LHCN-M2 (cell line): ENCODE measurements at places on chromosomes 1 and 21. TPM values are rescaled to one million over a fixed set of nuclear protein-coding genes. Genes with fewer than 3 reads are reported as not detected.

Gene SLC2A1
- total RNA-seq: 244 and 317 TPM in 2 replicates

Gene NFIA
- total RNA-seq: 2.2 and 4.6 TPM in 2 replicates

GRCh38 chr21:45050797-45051489 is 23.4 kb upstream of the ADARB1 start:
- peak; percentile 91 for DNase-seq

Gene CHD5
- 0.06 TPM in 1 of 2 replicates, not detected in the other for total RNA-seq

Gene RIMKLA
- total RNA-seq: not detected in 2 replicates

DNA sequence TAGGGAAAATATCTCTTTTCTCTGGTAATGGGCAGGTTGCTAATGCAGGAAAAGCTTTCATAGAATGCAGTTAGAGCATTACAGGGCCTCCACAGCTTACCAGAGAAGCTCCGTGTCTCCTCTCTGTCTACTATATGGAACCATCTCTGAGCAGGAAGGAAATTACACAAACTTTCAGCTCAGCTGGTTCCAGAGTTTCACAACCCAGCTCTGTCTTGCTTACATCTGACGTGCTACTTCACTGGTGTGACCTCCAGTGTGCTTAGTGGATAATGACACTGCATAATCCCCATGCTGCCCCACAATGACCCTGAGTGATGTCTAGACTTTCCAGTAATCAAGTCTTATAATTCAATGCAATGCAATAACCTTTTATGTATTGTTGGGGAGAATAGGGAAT is 4.3 kb upstream of the FGGY start:
- peak; percentile 50 for DNase-seq

- DNase-seq: no peak
Observed at GRCh38 chr21:32094804-32095203, 184.0 kb downstream of the MIS18A start.

GRCh38 chr1:157233131-157233530 is 94.9 kb upstream of the ETV3 start:
- no peak for DNase-seq

Gene GNAT2
- not detected in 2 replicates for total RNA-seq

Gene CHIT1
- 2.4 and 3.9 TPM in 2 replicates for total RNA-seq

GRCh38 chr1:226223157-226223785 is at the start of gene MIXL1:
TSS of gene MIXL1 (plus strand) at chr1:226223664. CDS start at chr1:226223682, 18 bp downstream.
- DNase-seq: no peak

GRCh38 chr1:209457401-209458125 is 126.0 kb upstream of the CAMK1G start:
- DNase-seq: no peak

- DNase-seq: peak; percentile 23
Observed at GRCh38 chr1:3473381-3473844, 18.9 kb downstream of the ARHGEF16 start.

Gene SPRR1B
- total RNA-seq: not detected in 2 replicates

Gene GUCA2A
- total RNA-seq: not detected in 2 replicates

GRCh38 chr1:216997069-216997468 is 273.8 kb upstream of the ESRRG start:
- DNase-seq: no peak

Gene C4BPA
- not detected in 2 replicates for total RNA-seq

GRCh38 chr1:186849826-186850225 is 21.1 kb downstream of the PLA2G4A start:
- DNase-seq: no peak

GRCh38 chr21:46667741-46668380 is 32.4 kb downstream of the PRMT2 start:
- peak; percentile 70 for DNase-seq

DNA sequence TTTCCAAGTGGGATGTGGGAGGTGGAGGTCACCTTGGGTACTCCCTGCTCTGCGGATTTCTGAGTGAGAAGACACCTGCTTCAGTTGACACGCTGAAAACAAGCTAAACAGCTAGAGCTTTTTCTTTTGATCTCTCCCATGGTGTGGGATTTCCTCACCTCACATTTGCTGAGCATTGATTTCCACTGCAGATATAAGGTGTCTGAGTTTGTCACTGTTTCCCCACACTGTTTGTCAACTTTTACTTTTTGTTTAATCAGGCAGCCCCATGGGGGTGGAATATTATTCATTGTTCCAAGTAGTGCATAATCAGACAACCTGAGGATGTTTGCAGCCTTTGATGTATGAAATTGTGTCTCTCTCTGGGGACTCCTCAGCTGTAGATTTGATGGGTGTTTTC is 49.5 kb downstream of the FASLG start:
- no peak for DNase-seq

DNA sequence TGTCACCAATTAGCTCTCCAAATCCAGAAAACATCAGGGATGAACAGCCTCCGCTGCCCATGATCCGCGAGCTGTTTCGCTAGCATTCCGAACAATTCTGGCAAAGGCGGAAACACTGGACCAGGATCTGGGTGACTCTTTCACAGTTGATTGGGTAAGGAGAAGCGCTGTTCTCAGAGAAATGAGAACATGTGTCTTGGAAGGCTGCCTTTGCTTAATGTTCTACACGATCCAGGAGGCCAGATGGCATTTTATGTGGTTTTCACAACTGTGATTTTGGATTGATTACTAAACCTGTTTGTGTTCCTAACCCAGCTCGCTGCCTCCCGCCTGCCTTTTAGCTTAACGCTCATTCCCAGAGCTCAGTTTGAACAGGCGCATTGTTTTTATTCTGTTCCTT is 144.0 kb downstream of the KIF26B start:
- DNase-seq: peak; percentile 2

- DNase-seq: no peak
Observed at GRCh38 chr21:44485254-44485793, 30.0 kb downstream of the LRRC3 start.

DNA sequence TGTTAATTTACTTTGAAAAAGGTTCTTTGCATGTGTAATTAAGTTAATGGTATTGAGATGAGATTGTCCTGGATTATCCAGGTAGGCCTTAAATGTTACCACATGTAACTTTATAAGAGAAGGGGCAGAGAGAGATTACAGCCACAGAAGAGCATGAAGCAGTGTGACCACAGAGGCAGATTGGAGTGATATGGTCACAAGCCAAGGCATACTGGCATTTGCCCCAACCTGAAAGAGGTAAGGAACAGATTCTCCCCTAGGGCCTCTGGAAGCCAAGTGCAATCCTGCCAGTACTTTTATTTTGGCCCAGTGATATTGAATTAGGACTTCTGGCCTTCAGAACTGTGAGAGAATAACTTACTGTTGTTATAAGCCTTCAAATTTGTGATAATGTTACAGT is 23.0 kb downstream of the RNF2 start:
- no peak for DNase-seq

Gene HNRNPCL1
- total RNA-seq: not detected in 2 replicates

DNA sequence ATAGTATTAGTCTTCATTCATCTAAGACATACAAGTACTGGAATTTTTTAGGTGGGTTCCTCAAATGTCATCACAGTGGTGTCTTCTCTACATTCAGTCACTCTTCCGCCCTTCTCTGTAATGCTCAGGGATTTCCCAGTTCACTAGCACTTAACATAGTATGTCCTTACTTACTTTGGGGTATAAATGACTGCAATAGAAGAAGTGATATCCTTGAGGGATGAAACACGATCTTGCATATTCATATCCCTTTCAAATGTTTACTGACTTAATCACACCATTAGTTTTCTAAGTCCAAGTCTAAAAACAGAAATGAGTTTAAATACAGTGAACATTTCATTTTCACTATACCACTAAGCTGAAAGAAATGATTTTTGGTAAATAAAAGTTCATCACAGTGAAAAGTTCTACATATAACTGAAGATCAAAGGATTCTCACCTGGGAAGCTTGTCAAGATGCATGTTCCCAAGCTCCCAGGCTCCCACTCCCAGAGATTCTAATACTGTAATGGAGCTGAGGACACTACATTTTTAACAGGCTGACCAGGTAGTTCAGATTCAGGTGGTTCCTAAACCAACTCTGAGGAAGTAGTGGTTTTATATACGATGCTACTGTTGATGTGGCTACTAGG is 29.7 kb downstream of the MRPL39 start:
- peak; percentile 17 for DNase-seq

DNA sequence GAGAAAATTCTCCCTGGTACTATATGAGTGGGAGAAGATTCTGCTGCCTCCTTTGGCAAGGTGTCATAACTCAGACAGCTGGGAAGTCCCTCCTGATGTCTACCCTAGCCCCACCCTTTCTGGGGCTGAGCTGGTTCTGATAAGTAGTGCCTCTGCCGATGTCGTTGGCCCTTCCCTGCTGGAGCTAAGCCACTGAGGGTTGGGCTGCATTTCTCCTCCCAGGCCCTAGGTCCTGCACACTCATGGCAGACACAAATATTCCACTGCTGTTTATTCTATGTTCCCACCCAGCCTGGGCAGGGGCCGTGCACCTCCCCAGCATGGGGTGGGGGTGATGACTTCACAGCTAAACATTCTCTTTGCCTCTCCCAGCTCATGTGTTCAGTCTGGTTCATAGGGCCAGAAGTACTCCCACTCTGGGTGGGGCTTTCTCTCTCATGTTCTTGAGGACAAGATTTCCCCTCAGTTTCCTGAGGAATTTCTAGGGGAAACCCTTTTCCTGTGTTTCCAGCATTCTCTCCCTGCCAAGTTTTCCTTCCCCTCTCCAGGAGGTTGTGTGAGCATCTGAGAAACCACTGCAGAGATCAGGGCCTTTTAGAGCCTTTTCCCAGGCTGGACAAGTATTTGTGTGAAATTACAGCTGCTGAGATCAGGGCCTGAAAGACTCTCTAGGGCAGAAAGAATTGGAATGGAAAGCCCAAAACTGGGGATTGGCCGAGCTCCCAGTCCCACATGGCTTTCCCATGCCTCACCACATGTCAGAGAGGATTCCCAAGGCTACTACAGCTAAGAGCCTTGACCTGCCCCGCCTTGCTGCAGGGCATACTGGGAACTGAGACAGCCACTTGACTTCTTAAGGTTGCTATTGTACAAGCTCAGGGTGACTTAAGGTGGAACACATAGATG is 66.2 kb downstream of the ATP2B4 start:
- peak; percentile 96 for DNase-seq

Gene VCAM1
- 0.51 and 0.63 TPM in 2 replicates for total RNA-seq

DNA sequence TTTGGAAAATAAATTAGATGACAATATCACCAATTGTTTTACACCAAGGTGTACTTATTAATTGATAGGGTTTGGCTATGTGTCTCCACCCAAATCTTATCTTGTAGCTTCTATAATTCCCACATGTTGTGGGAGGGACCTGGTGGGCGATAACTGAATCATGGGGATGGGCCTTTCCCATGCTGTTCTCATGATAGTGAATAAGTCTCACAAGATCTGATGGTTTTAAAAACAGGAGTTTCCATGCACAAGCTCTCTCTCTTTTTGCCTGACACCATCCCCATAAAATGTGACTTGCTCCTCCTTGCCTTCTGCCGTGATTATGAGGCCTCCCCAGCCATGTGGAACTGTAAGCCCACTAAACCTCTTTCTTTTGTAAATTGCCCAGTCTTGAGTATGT is 131.0 kb upstream of the LMO4 start:
- DNase-seq: no peak

GRCh38 chr1:155176544-155177071 is 3.0 kb downstream of the TRIM46 start:
- DNase-seq: peak; percentile 67

Gene RWDD3
- total RNA-seq: 10.2 and 12.6 TPM in 2 replicates

Gene FAM110D
- total RNA-seq: not detected in 2 replicates

- no peak for DNase-seq
Observed at GRCh38 chr1:61961009-61961408, 218.7 kb downstream of the PATJ start.

- DNase-seq: no peak
Observed at GRCh38 chr1:221815660-221816059, 73.8 kb upstream of the DUSP10 start.

Gene HAPLN2
- total RNA-seq: not detected in 2 replicates

DNA sequence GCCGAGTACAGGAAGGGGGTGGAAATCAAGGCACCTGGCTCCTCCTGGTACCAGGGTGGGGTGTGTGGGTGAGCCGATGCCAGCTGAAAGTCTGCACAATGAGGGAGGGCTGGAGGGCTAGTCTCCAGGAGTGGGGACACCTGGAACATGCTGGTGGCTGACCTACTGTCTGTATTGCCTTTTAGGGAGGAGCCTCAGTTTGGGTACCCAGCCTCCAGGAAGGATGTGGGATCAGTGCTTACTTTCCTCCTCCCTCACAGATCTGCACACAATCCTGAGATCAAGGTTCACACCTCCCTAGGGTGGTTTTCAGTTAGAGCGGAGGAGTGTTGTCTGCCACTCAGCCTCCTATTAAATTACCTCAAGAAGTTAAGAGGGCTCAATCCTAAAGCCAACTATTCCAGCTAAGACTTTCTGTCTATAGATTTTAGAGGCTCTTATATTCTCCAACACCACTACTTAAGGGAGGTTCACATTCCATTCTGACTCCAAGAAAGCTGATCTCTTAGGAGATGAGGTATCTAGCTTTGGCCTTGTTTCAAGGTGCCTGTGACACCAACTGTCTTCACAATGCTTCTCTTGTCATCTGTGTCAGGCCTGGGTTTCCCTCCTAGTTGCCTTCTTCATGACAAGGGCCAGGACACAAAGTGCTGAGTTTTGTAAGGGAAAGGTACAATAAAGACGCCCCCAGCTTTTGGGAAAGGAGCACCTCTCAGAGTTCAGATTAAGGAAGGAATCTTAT is 15.7 kb downstream of the SSR2 start:
- no peak for DNase-seq

DNA sequence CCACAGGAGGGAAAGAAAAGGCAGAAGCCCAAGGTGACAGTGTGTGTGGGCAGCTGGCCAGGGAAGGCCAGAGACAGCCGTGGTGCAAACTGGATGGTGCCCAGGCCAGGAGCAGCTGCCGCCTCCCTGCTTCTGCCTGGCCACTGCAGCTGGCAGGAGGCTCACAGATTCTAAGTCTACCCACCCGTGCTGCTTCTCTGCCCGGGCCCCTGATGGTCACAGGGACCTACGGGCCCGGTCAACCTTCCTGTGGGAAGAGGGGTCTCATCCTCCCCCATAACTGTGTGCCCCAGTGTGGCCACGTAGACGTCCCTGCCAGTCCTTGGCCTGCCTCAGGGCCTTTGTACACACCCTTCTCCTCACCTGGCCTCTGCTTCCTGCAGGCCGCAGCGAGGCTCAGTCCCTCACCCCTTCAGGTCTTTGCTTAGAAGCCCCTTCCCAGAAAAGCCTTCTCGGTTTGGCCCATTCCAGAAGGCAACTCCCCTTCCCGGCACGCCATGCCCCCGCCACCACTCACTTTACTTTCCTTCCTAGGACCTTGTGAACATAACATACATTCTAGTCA is 192.6 kb upstream of the AJAP1 start:
- DNase-seq: no peak

- DNase-seq: peak; percentile 96
Observed at GRCh38 chr1:108590957-108591356, 31.1 kb downstream of the EEIG2 start.

DNA sequence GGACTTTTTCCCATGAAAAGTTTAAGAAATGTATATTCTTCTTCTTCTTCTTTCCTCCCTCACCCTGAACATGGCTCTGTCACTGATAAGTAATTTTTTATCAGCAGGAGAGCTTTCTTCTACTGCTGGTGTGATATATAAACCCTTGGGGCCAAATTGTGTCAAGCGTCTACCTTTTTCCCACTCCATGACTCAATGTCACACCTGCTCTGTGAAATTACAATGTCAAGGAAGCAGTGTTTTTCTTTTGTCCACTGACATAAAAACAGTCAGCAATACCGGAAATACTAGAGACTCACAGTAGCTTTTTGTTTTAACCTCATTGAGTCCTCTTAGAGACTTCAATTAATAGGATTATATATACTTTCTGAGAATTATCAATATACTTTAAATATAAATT is 416.2 kb upstream of the ADGRL4 start:
- no peak for DNase-seq

Gene SPATA45
- not detected in 2 replicates for total RNA-seq
